ENCODE measurements at places on chromosomes 16 and 17.

GRCh38 chr17:72351884-72352346 lies 231.1 kb downstream of the SOX9 start:
- DNase-seq: no peak

- DNase-seq: no peak
Observed at GRCh38 chr17:2955931-2956582, 107.3 kb downstream of the OR1D5 start.

- DNase-seq: no peak
Observed at GRCh38 chr16:85564277-85565051, 48.7 kb upstream of the GSE1 start.

GRCh38 chr17:56995766-56996165 lies 17.8 kb downstream of the SCPEP1 start:
- DNase-seq: no peak

GRCh38 chr17:33127706-33128105 lies 136.1 kb downstream of the SPACA3 start:
- no peak for DNase-seq

GRCh38 chr16:22898874-22899348 lies 84.9 kb downstream of the HS3ST2 start:
- DNase-seq: peak; percentile 45

DNA sequence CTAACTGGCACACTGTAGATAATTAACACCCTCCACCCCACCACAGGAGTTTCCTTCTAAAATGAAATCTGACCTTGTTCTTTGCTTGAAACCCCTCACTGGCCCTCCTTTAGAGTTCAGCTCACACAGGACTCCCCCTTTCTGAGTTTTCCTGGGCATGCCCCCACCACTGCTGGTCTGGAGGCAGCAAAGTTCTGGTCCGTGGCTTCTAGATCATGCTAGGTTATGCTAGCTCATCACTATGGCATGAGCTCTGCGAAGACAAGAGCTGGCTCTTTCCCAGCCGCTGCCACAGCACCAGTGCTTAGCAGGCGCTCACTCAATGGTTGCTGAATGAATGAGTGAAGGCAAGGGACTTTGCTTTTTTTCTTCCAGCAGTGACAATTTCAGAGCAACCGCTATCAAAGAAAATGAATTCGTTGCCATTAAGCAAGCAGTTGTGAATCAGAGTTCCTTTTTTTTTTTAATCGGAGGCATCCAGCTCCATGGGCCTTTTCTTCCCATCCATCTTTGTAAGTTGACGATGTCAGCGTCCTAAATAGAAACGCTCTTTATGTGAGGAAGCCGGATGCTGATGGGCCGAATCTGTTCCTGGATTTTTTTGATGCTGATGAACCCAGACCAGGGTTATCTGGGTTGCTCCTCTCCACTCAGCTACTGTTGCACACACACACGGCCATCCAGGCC lies 80.8 kb upstream of the NOL11 start:
- no peak for DNase-seq

GRCh38 chr16:75112734-75113491 lies 3.7 kb downstream of the LDHD start:
- no peak for DNase-seq

GRCh38 chr16:89729863-89730593 lies 8.7 kb downstream of the ZNF276 start:
- DNase-seq: no peak

DNA sequence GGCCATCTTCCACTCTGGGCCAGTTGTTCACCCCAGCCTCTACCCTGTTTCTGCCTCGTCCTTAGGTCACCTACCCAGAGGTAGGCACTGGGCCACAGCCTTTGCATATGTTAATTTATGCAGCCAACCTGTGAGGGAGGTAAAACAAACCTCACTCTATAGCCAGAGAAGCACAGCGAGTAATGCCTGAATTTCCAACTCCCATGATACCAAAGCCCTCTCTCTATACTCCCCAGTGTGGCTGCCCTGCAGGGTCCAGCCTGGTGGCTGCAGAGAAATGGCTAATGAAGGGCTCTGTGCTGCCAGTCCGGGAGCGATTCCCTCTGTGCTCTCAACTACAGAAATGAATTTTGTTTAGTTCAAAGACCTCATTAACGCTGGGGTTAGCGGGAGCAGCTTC lies 397.0 kb upstream of the CCL2 start:
- no peak for DNase-seq

DNA sequence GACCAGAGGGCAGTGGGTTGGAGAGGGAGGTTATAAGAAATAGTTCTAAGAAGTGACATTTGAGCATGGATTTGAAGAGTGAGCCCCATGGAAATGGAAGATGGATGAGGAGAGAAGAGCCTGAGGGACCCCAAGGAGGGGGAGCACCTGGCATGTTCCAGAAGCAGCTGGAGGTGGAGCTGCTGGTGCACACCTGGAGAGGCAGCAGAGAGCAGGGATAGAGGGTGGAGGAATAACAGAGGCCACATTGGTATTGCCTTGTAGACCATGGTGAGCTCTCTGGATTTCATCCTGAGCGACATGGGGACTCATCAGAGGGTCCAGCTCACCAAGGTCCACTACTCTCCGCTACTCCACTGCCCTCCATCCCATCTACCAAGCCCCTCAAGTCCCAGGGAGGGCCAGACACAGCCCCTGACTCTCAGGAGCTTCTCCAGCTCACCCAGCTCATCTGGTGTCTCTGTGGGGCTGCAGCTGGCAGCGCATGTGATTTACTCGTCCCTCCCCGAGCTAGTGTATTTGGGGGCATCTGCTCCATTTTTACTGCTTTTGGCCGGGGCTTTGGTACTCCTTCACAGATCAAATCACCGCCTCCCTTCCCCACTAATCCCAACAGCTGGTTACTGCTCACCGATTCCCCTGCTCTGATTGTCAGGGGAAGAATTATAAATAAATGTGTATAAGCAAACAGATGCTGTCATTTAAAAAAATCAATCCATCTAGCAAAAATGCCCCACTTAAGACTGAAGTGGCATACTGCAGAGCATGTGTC lies 22.1 kb upstream of the KDM8 start:
- no peak for DNase-seq

- no peak for DNase-seq
Observed at GRCh38 chr17:80996422-80997305, 5.0 kb downstream of the CHMP6 start.

GRCh38 chr17:50196036-50196435 lies 5.4 kb downstream of the COL1A1 start:
- DNase-seq: no peak

GRCh38 chr17:29291163-29291752 lies 2.7 kb downstream of the NUFIP2 start:
- no peak for DNase-seq

GRCh38 chr16:66036184-66036583 lies 330.3 kb upstream of the CDH5 start:
- DNase-seq: no peak

DNA sequence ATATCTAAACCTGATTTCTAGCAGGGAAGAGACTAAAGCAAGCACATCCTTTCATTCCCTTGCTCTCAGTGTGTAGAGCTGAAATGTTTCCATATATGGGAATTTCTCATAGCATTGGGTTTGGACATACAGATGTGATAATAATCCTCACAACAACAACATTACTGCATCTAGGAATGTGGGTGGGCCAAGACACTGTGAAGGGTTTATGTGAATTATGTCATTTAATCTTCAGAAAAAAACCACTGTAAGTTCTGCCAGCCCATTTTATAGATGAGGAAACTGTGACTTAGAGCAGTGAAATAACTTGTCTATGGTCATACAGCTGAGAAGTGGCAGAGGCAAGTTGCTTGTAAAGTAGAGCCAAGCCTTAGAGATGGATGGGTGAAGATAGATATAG lies 5.2 kb downstream of the OMG start:
- DNase-seq: no peak

DNA sequence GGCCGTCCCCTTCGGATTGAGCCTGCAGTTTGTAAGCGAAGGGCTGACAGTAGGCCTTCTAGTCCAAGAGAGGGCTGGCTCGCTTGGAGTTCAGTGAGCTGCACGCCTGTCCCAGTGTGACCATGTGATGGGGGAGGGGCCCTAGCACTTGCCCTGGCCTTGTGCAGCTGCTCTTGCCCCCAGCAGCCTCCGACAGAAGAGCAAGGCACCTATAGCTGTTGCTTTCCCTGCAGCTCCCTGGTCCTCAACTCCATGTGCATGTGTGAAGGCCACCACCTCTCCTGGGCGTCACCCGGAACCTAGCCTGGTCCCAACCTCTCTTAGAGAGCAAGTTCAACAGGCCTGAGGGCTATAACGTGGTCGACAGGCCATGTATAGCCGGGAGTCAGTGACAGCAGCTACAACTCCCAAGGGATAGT lies 5.6 kb downstream of the SPHK1 start:
- DNase-seq: no peak

DNA sequence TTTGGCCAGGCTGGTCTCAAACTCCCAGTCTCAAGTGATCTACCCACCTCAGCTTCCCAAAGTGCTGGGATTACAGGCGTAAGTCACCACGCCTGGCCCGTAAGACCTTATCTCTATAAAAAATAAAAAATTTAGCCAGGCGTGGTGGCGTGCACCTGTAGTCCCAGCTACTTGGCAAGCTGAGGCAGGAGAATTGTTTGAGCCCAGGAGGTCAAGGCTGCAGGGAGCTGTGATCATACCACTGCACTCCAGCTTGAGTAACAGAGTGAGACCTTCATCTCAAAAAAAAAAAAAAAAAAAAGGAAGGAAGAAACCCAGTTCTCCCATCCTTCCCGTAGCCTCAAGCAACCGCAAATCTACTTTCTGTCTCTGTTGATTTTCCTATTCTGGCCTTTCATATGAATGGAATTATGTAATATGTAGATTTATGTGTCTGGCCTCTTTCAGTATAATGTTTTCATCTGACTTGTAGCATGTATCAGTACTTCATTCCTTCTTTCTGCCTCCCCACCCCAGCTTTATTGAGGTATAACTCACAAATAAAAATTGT lies 11.2 kb downstream of the CASC3 start:
- no peak for DNase-seq

- no peak for DNase-seq
Observed at GRCh38 chr17:78014646-78015045, 56.1 kb downstream of the TNRC6C start.

DNA sequence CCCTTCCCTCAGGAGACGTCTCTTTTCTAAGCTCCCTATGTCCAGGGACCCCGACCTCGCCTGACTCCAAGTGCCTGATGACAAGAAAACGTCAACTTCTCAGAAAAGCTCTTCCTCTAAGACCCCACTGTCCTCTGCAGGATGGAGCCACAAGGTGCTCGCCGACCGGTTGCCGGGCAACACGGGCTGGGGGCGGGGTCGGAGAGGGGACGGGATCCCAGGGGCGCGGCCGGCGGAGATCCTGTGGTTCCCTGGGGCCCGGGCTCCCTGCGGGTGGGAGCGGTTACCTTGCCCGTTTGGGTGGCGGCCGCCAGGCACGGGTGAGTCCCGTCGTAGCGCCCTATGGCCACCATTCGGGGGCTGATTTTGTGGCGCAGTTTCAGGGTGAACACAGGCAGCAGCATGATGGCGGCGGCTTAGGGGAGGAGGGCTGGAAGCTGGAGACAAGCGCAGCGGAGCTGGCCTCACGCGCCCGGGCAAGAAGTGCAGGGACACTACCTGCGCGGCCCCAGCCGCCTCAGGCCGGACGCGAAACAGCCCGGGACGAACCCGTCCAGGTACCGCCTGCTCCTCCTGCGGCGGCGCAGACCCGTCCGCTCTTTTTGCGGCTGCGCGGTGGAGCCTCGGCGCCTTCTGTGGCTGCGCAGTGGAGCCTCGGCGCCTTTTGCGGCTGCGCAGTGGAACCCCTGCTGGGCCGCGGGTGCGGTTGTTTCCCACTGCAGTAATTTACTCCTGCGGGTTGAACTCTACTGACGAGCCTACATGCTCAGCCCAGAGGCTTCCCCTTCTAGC lies at the start of gene BBS2:
Gene BBS2 (minus strand): TSS at position 566 of the 792 bp plus-strand sequence. CDS start 162 bp downstream, at position 404.
- peak; percentile 84 for DNase-seq

- no peak for DNase-seq
Observed at GRCh38 chr17:4249452-4250029, 14.2 kb downstream of the ANKFY1 start.

DNA sequence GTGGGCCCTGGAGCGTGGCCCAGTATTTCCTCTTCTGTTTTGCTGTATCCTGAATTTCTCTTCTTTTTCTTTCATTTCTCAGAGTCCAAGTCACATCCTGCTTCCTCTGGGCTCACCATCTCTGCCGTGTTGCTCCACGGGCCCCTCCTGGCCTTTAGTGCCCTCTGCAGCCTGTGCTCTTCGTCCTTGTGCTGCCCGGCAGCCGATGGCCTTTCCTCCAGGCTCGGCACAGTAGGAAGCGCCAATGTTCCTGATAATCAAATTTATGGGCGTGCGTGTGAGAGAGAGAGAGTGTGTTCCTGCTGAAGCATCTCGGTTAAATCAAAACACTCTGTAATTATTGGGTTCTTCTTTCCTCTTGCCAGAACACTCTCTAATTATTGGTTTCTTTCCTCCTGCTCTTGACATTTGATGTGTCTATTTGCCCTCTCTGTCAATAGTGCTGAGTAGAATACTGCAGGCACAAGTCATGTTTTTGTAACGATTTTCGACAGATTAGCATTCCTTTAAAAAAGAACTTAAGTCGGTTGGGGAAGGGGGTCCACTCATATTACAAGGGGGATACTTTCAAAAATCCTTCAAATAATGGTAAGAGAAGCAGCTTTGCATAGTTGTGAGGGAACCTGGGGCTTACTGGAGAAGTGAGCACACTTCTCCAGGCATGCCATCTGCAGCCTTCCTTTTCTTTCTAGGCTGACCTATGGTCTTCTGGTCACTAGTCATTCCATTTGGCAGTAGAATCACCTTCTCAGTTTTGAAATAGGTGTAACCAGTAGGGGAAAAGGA lies 126.6 kb downstream of the RPTOR start:
- DNase-seq: no peak

GRCh38 chr17:4345581-4346252 lies 20.8 kb downstream of the UBE2G1 start:
- no peak for DNase-seq

DNA sequence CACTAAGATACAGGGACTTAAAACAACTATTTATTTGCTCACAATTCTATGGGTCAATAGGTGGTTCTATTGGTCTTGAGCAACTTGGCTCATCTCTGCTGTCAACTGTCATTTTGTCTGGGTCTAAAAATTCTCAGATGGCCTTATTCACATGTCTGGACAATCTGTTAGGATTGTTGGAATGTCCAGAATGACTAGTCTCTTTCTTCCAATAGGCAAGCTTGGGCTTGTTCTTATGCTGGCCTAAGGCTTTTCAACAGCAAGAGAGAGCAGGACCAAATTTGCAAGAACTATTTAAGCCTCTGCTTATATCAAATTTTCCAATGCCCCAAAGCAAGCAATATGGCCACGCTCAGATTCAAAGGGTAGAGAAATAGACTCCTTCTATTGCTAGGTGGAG lies 240.9 kb downstream of the KIF2B start:
- no peak for DNase-seq

- no peak for DNase-seq
Observed at GRCh38 chr17:3798273-3799180, 2.5 kb downstream of the ITGAE start.

- DNase-seq: no peak
Observed at GRCh38 chr17:42129109-42129837, 6.7 kb downstream of the HSPB9 start.

GRCh38 chr17:18111330-18111971 lies 2.9 kb downstream of the MYO15A start:
- DNase-seq: no peak

All from anterior cingulate cortex (tissue), 58 donors.